NCI-H2227 treated with DMSO at 0.1 percent for 48 hours (cell line): ENCODE measurements at places on chromosomes 2 and 18.

DNA sequence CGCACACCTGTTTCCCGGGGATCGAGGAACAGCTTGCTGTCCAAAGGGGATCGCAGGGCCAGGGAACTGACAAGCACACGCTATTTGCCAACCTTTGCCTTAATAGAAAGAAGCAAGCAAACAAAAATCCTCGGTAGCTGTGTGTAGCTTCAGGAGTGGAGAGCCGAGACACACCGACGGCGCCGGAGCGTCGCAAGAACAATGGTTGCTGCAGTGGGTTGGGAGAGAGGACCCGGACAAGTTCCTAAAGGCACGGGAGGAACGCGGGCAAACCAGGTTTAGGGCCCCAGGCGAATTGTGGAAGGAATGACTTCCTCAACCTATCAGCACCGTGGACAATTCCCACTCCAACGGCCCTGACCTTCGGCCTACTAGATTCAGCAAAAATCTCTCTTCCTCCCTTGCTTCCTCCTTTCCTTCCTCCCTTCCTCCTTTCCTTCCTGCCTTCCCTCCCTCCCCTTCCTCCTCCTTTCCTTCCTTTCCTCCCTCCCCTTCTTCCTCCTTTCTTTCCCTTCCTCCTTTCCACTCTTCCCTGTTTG, 4.9 kb upstream of the NEUROD1 start:
- DNase-seq: no peak

DNA sequence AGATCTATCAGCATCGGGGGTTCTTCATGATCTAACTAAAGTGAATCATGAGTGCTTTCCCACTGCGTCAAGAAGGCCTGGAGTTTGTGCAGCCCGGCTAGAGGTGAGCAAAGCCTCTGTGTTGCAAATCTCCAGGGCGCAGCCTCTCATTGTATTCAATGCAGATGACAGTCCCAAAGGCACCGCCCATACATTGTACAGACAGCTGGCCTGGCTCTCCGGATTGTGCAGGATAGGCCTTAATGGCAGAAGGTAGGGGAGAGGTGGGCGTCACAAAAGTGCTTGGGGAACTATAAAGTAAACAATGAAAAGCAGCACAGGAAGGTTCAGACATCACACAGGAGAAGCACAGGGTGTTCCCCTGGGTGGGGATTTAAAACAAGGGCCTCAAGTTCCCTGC, 907 bp upstream of the GYPC start:
- DNase-seq: no peak

- DNase-seq: no peak
These were observed 232.2 kb downstream of the THSD7B start for GRCh38 chr2:136997557-136997956.

DNA sequence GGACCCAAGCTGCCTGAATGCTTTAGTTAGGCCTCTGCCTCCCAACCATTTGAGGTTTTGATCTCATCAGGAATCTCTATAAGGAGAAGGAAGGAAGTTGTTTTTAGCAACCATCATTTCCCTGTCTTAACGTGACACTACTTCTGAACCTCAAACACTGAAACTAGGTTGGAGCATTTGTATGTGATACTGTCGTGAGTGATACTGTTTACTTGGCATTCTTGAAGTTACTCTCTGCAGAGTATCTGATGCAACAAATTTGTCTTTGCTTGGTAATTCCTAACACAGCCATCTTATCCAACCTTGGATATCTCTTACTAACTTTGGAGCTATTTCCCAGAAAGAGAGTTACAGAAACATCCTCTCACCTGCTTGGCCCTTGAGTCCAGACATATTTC, 22.1 kb downstream of the TTLL4 start:
- no peak for DNase-seq

DNA sequence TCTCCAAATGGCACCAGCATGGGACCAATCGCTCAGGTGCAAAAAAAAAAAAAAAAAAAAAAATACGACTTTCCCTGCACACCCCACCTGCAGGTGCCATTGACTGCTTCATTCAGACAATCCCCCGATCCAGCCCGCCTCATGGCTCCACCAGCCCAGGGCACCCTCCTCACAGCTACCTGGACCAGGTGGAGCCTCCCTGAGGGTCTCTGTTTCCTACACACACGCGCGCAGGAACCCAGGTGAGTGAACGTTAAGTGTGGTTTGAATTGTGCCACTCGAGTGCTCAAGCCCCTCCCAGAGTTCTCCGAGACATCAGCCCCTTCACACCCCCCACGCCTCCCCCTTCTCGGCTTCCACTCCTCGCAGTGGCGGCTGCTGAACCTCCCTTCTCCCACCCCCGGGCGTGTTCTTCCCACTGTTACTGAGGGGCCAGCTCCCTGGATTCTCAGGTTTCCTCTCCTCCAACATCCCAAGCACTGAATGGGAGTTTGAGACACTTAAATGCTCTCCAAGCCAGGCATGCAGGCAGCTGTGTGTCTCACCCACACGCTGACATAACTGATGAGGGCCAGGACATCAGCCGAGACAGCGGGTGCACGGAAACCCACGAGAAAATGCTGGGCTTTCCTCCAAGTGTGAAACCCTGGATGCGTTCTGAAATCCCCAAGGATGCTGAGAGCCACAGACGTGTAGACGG, 88.8 kb upstream of the SNTG2 start:
- DNase-seq: no peak

GRCh38 chr2:101386599-101387150, 628 bp downstream of the CREG2 start:
- DNase-seq: no peak

DNA sequence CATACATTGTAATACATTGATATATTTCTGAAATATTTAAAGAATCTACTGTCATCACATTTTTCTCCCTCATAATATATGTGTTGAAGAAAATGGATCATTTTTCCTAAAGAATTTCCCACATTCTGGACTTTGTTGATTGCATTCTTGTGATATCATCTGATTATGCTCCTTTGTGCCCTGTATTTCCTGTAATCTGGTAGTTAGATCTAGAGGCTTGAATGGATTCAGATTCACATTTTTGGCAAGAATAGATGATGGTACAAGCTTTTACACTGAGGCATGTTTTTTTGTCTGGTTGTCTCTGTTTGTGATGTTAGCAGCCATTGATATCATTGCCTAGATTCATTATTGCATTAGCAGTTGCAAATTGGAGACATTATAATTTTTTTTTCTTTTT, 13.4 kb downstream of the UBXN2A start:
- DNase-seq: no peak

DNA sequence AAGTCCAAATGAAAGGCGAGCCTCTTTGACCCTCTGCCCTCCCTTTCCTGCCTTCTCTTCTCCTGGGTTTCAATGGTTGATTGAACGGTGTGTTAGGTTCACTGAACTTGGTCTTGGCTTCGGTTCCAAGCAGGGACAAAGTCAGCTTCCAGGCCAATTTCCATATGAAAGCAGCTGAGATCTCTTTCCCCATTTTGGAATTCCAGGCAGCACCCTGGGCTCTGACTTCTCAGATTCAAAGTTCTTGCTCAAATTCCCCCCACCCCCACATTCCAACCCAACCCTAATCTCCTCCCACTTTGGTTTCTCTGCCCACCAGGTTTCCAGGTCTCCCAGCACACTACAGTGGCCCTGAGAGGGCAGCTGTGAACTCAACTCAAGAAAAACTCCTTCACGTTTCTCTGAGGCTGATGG, 231.0 kb downstream of the INSIG2 start:
- DNase-seq: no peak

- no peak for DNase-seq
These were observed 59.8 kb downstream of the SH3BP4 start for GRCh38 chr2:235011607-235011928.

- no peak for DNase-seq
These were observed 667 bp upstream of the SCYGR4 start for GRCh38 chr2:227616631-227617030.

DNA sequence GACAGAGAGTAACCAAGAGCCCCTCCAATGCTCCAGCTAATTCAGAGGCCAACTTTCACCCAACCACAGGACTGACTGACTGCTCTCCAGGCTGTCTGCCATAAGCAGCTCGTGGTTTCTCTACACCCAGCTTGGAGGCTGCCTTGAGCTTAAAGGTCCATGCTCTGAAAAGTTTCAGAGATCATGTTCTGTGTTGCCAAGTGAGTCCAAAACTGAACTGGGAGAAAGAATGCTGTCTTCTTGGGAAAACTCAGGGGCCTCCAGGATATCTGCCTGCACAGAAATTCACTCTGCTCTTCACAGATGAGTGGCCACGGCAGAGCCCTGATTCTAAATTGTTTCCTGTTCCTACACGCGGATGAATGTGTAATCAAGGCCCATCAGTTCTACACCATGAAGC, 51.1 kb downstream of the LPIN2 start:
- no peak for DNase-seq

DNA sequence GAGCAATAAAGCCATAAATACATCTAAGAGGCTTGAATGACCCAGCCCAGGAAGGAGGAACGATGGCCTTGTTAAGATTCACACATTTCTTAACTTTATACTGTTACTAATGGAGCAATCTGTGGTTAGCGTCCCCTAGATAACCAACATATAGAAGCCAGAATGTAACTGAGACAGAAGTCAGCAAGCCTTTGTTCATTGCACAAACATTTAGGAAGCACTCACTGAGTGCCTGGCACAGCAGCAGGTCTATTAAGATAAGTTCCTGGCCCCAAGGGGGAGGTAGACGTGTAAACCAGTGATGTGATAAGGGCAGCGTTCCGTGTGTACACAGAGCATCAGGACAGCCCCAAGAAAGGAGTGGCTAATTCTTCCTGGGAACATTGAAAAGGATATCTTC, 63.6 kb upstream of the ATL2 start:
- DNase-seq: no peak

- DNase-seq: no peak
These were observed 93.1 kb downstream of the ZFP36L2 start for GRCh38 chr2:43133336-43133707.

- DNase-seq: no peak
These were observed 11.7 kb downstream of the SGPP2 start for GRCh38 chr2:222436040-222436413.

DNA sequence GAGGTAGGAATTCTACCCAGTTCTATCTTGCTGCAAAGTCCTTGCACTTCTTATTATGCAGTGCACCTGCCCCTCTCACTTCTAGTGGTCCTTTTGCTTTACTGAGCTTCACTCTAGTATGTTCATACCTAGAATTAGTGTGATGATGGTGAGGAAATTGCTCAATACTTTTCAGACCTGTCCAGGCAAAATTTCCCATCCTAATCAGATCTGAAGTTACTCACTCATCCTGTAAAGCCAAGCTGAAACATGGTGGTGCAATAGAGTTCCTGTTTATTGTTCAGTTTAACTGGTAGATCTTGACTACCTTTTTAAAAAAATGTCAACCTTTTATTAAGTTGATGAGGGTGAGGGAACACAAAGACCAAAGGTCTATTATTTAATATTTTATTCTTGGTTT, 12.6 kb upstream of the FIGN start:
- no peak for DNase-seq

DNA sequence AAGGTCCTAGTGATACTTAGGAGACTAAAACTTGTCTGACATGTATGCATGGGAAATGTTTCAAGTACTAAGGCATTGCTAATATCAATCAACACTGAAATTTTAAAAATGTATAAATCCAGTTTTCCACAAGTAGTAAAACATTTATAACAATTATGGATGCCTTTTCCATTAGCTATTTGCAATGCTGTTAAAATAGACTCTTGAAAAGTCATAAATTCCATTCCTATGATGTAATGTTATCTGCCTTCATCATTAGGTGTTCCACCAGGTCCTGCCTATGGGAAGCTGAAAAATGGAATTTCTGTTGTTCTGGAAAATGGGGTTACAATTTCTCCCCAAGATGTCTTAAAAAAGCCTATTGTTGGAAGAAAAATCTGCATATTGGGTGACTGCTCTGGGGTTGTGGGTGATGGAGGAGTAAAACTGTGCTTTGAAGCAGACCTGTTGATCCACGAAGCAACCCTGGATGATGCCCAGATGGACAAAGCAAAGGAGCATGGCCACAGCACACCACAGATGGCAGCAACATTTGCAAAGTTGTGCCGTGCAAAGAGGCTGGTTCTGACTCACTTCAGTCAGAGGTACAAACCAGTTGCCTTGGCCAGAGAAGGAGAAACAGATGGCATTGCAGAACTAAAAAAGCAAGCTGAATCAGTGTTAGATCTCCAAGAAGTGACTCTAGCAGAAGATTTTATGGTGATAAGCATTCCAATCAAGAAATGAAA, 18.7 kb downstream of the ELAC1 start:
- no peak for DNase-seq

- no peak for DNase-seq
These were observed 74.1 kb downstream of the PSMG2 start for GRCh38 chr18:12776821-12777471.
